Endothelial cell (in vitro differentiated cells): ENCODE measurements at places on chromosomes 6 and 20.

- DNase-seq = no peak
Observed at GRCh38 chr6:143901885-143902750, 37.8 kb downstream of the ZC2HC1B start.

DNA sequence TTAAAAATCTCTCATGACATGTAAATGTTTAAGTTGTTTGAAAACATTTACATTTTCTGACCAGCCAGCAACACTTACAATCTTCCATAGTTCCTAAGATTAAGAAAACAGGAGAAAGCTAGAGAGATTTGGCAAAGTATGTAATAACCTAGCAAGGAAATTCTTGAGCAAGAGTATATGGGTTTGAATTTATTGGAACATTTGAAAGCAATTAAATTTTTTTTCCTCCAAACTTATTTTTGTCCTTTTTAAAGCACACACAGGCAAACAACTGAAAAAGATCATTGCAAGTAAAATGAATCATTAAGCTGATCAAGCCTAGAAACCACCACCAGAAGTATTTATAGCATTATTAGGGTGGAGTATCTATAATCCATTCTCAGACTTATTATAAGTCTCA lies 20.1 kb upstream of the ZNF217 start:
- no peak for DNase-seq

DNA sequence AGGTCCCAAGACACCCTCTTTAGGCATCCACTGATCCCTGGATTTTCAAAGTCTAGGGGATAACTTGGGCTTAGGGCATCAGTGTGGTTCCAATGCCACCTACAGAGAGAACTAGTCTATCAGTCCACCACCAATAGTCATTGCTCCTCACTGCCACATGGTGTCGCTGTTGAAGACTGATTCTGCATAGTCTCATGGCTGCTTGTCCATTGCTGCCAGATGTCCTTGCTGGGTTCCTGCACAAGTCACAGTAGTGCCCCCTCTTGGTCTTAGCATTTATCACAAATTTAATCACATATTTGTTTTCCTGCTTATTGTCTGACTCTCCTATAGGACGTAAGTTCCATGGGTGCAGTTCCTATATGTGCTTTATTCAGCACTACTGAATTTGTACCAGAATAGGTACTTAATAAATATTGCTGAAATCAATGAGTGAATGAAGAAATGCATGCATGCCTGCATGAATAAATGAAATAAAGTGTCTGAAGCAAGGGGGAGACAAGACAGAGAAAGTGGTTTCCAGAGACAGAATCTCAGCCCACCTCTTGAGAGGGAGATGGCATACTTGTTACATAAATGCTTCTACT lies 45.9 kb upstream of the RALY start:
- peak; percentile 58 for DNase-seq

GRCh38 chr6:137819740-137820139 lies 47.3 kb upstream of the TNFAIP3 start:
- DNase-seq = no peak

- DNase-seq = no peak
Observed at GRCh38 chr20:6339176-6339575, 216.3 kb upstream of the FERMT1 start.

GRCh38 chr6:107202876-107203468 lies 87.7 kb upstream of the BEND3 start:
- no peak for DNase-seq
